ENCODE measurements at places on chromosomes 2 and 18.

DNA sequence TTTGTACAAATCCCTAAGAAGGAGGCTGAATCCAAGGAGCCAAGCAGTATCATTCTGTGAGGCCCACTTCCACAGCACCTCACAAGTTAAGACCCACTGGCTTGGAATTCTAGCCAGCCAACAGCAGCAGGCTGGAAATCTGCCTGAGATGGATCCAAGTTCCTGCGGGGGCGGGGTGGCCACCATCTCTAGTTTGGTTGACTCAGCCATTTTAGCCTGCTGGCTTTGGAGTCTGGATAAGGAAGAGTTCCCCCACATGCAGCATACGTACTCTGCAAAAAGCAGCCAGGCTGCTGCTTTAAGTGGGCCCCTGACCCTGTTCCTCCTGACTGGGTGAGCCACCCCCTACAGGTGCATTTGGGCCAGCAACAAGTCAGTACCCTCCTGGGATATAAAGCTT lies 65.2 kb downstream of the FARP2 start:
- DNase-seq = no peak

- peak; percentile 20 for DNase-seq
Measured at GRCh38 chr18:51330148-51330547, 132.7 kb upstream of the MEX3C start.

DNA sequence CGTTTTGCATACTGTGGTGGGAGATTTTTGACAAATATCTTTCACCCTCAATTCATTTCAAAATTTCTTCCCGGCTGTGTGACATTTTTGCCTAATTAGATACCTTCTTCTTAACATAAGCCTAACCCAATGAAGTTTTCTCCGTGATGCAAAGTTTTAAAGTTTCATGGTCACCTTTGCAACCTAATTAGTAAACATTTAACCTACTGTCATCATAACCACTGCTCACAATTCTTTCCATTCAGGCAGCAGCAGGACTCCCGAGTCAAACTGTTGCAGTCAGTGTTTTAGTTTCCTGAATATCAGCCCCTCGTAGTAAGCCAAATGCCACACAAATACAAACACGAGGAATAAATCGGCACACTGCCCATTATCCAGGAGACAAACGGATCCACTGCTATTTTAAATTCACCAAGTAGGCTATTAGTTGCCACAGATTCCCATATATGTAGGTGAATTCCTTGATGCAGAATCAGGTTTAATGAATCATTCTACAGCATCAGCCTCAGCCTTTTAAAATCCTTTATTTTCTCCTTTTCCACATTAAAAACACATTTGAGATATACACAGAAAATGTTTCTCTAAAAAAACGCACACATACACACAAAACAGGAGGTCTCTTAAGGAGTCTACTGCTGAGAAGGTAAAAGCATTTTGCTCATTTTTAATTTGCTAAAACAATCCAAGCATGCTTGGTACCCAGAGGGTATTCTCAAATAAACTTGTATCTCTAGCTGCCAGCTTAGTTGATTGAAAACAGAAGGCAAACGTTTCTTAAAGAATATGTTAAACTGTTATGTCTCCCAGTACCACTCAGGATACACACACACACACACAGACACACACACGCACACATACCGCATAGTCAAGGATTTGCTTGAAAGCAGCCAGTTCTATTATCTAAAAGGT lies 106.5 kb upstream of the KCTD1 start:
- DNase-seq = no peak

DNA sequence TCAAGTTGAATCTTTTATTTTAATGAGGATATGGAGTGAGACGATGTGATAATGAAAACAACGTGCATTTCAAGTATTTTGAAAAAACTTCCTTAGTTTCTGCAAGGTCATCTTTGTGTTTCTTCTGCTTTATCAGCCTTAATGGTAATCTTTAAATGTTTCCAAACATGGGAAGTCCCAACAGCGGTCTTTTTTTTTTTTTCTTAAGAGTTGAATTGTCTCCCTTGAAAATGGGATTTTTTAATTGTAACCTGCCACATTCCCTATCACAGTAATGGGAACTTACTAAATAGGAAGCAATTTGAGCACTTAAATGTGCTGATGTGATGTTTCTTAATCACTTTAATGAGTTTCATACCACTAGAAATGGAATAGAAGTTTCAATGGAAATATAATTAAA lies 45.8 kb downstream of the ATIC start:
- no peak for DNase-seq

- DNase-seq = peak; percentile 50
Measured at GRCh38 chr2:73283545-73284295, 558 bp downstream of the FBXO41 start.

- DNase-seq = no peak
Measured at GRCh38 chr18:11176481-11176881, 27.1 kb upstream of the PIEZO2 start.

DNA sequence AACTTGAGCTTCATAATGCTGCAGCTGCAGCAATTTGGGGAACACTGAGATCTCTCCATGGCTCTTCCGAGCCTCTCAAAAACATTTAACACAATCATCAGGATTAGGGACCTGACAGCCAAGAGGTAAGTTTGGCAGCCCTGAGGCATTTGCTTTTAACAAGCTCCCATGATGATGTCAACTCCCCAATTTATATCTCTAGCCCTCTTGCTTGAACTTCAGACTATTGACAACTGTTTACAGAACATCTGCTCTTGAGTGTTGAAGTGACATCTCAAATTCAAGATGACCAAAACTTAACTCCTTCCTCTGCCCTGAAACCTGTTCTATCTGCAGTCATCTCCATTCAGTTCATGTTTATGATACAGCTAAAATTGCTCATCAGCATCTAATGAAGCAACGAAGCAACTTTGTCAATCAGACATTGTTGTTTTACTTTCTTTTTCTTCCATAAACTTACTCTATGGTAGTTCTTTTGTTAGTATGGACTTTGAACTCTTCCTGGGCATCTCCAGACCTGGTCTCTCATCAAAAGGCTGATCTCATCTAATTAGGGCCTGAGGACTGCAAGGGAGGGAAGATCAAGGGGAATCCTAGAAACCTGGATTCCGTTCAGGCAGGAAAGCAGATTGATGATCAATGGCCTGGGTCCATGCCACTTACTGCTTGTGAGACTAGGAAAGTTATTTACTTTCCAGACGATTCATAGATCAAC lies 48.1 kb downstream of the SEMA4F start:
- no peak for DNase-seq

DNA sequence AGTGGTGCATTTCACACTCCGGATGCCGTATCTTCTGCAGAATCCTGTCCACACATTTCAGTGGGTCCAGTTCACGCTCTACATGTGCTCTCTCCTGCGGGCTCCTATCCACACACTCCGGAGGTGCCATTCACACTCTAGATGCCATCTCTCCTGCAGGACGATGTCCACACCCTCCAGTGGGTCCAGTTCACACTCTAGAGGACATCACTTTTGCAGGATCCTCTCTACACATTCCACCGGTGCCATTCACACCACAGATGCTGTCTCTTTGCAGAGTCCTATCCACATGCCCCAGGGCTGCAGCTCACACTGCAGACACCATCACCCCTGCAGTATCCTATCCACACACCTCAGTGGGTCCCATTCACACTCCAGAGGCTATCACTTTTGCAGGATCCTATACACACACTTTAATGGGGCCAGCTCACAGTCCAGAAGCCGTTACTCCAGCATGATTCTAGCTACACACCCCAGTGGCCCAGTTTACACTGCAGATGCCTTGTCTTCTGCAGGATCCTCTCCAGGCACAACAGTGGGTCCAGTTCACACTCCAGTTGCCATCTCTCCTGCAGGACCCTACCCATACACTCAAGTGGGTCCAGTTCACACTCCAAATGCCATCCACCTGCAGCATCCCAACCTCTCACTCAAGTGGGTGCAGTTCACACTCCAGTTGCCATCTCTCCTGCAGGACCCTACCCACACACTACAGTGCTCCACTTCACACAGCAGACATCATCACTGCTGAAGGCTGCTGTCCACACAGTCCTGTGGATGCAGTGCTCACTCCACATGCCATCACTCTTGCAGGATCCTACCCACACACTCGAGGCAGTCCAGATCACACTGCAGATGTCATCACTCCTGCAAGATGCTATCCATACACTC lies 2.1 kb upstream of the PXDN start:
- no peak for DNase-seq

DNA sequence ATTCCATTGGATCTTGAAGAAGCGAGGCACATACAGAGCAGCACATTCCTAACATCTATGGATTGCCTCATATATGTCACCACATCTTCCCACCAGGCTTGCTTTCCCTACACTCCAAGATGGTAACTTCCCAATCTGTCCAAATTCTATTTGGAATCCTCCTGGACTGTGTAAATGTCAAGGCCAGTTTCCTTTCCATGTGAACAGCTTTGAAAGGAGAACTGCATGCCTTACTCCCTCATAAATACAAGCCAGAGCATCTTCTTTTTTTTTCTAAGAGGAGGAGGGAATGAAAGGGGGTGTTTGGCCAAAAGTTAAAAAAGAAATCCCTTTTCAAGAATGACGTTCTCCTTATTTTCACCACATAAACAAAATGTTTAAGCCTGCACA lies 103.8 kb upstream of the OSR1 start:
- DNase-seq = no peak

DNA sequence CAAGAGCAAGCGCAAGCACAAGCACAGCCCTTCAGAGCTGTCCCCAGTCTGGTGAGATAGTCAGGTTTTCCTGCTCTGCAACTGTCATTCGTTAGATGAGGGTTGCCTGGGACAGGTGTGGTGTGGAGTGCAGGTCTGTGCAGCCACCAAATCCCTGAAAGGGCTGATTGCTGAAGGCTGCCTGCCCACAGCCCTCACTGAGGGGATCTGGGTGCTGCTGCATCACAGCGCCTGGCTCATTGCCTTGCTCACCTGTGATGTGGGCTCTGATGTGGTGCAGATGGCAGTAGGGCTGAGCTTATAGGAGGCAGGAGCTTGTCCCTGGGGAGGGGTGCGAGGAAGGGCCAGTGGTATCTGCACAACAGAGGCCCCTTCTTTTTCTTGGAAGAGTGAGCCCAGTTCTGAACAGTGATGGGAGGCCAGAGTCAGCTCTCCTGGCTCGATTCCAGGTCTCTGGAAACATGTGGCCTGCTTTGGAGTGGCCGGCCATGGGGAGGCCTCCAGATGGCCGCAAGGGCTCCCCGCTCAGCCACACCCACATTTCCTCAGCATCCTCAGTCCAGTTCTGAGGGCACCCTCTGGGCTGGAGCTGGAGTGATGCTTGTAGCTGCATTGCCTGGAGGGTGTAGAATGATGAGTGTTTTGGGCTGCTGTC lies 11.4 kb downstream of the UBE2F start:
- no peak for DNase-seq

DNA sequence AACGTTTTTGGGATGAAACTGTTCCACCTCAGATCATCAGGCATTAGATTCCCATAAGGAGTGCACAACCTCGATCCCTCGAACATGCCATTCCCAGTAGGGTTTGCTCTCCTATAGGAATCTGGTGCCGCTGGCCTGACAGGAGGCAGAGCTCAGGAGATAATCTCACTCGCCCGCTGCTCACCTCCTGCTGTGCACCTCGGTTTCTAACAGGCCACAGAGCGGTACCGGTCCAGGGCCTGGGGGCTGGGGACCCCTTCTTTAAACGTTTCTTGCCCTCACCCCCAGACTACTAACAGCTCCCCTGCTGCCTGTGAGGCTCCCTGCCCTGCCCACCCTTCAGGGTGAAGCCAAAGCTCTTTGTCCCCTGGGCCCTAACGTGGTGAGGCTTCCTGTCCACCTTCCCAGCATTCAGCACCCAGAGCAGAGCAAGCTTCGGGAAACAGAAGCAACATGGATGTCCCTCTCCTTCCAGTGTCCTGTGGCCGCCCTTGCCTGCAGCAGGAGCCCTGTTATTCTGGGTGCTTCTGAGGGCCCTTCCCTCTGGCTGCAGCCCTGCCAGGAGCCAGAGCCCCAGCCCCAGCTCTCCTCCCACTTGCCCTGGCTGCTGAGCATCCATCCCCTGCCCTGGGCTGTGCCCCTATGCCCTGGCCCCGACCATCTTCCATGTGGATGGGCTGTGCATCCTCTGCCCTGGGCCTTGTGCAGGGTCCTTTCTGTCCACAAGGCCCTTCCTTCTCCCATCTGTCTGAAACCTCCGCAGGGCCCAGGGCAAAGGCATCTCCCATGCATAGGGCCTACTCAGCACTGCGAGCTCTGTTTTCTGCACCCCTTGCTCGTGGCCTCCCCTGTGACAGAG lies 140.1 kb downstream of the MBP start:
- no peak for DNase-seq

GRCh38 chr2:101502095-101502494 lies 27.2 kb upstream of the RFX8 start:
- DNase-seq = no peak

DNA sequence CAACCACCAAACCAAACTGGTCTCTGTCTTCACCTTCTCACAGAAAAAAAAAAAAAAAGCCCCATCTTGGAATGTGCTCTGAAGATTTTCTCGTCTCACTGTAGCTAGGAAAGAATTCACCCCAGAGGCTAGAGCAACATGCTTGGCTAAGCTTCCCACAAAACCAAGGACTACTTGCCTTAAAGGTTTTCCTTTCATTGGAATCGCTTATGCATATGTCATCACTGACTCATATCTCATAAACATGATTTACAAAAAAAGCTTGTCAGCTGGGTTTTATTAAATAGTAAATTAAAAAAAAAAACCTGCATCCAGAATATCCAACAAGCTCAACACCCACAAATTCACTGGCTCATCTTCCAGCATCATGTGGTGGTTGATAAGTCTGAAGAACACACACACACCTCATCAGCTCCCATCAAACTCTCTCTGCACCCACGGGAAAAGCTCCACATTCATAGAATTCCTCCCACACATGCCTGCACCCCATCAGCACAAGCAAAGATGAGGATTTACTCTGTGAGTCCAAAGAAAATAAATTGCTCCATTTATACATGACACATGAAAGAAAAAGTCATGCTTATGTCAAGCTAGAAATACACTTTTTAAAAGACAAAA lies 182.0 kb upstream of the TRIB2 start:
- no peak for DNase-seq

DNA sequence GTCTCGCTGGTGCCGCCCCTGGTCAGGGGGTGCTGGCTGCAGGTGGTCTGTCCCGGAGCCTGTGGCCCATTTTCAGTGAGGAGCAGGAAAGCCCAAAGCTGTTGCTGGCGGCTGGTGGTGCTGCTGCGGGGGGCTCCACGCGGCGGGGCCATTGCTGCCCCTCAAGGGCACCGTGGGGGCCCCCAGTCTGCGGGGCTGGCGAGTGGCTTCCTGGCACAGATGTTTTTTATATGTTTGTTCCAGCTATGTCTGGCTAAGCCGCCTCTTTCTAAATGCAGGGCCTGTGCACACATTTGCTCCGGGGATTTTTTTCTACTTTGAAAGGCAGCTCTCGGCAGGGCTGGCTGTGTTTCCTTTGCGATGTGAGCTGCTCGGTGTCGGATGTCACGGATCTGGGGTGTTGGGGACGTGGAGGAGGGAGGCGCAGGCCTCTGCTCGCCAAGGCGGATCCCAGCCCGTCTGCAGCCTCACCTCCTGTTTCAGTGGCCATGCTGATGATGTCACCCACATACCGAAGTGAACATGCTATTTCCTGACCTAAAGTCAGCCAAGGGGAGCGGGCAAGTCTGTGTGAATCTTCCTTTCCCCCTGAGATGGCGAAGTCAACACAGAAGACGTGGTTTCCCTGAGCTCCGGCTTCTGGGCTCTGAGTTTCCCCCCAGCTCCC lies 112.0 kb upstream of the CTDP1 start:
- DNase-seq = peak; percentile 89

GRCh38 chr2:201715459-201715858 lies 17.0 kb upstream of the MPP4 start:
- DNase-seq = no peak

- DNase-seq = no peak
Measured at GRCh38 chr2:209988010-209988409, 14.4 kb upstream of the RPE start.

- no peak for DNase-seq
Measured at GRCh38 chr2:237557633-237558015, 8.8 kb upstream of the PRLH start.

- no peak for DNase-seq
Measured at GRCh38 chr2:170881840-170882239, 47.2 kb upstream of the GORASP2 start.
